ENCODE measurements at places on chromosomes 6 and 20.
A peak's percentile ranks its signal among the peaks of the same experiment; 100 is the strongest.

GRCh38 chr6:11609324-11610071, 71.9 kb downstream of the TMEM170B start:
- H3K4me3 ChIP-seq, result no peak overlapping the region
- no peaks in the 10 kb centered on the region for H3K4me1 ChIP-seq
- peaks cover 13% of the 10 kb centered on the region for H3K27me3 ChIP-seq
- no peaks in the 10 kb centered on the region for H3K36me3 ChIP-seq
- DNase-seq, result no peak

- H3K36me3 ChIP-seq, result no peaks in the 10 kb centered on the region
- H3K4me3 ChIP-seq, result no peak overlapping the region
- peak; percentile 75 for DNase-seq
- H3K27me3 ChIP-seq, result peaks cover 4% of the 10 kb centered on the region
These were observed 32.0 kb downstream of the ARHGAP40 start for GRCh38 chr20:38633577-38634093.

- no peaks in the 10 kb centered on the region for H3K27me3 ChIP-seq
- H3K4me1 ChIP-seq, result no peaks in the 10 kb centered on the region
- no peaks in the 10 kb centered on the region for H3K36me3 ChIP-seq
- no peak overlapping the region for H3K27ac ChIP-seq
- DNase-seq, result no peak
These were observed 14.9 kb downstream of the CST3 start for GRCh38 chr20:23622839-23623343.

- H3K4me3 ChIP-seq, result no peak overlapping the region
- no peak for DNase-seq
- H3K36me3 ChIP-seq, result no peaks in the 10 kb centered on the region
- no peaks in the 10 kb centered on the region for H3K4me1 ChIP-seq
- no peaks in the 10 kb centered on the region for H3K27me3 ChIP-seq
These were observed 81.5 kb downstream of the MAP7 start for GRCh38 chr6:136468711-136469110.

DNA sequence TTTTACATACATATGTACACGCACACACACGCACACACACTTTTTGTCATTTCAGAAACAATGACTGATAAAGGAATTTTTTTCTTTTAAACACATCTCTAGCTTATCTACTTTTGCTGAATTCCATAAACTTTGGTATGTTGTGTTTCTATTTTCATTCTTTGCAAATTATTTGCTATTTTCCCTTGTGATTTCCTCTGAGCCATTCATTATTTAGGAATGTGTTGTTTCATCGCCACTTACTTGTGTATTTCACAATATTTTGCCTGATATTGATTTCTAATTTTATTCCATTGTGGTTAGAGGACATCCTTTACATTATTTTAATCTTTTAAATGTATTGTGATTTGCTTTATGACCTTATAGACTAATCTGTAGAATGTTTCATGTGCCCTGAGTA, 23.6 kb upstream of the OR2J2 start:
- H3K4me1 ChIP-seq, result no peaks in the 10 kb centered on the region
- H3K27ac ChIP-seq, result no peak overlapping the region
- no peaks in the 10 kb centered on the region for H3K27me3 ChIP-seq
- DNase-seq, result no peak
- H3K36me3 ChIP-seq, result no peaks in the 10 kb centered on the region

GRCh38 chr6:150606647-150607328, 7.1 kb downstream of the PLEKHG1 start:
- H3K27ac ChIP-seq, result no peak overlapping the region
- H3K4me3 ChIP-seq, result no peak overlapping the region
- no peaks in the 10 kb centered on the region for H3K36me3 ChIP-seq
- H3K27me3 ChIP-seq, result peaks cover 14% of the 10 kb centered on the region
- no peaks in the 10 kb centered on the region for H3K4me1 ChIP-seq

GRCh38 chr6:31057426-31058003, 47.2 kb downstream of the MUC22 start:
- no peak overlapping the region for H3K27ac ChIP-seq
- peaks cover 6% of the 10 kb centered on the region for H3K27me3 ChIP-seq
- H3K4me1 ChIP-seq, result peaks cover 2% of the 10 kb centered on the region
- H3K36me3 ChIP-seq, result no peaks in the 10 kb centered on the region

DNA sequence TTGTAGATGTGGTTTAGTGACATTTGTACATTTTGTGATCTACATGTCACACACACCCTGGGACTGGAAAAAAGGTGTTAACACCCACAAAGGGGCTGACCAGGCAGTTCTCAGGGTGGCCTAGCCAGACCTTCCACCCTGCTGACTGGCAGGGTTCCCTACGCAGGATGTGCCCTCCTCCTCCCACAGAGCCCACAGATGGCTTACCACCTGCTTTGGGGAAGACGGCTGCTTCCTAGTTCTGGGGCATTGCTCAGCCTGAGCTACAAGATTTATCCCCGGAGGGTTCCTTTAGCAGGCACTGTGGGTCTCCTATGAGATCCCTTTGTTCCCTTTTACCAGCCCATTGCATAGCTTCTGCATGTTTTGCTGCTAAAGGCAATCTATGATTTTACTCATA, 35.1 kb downstream of the SNAP25 start:
- DNase-seq, result no peak
- no peak overlapping the region for H3K4me3 ChIP-seq
- H3K4me1 ChIP-seq, result no peaks in the 10 kb centered on the region
- no peaks in the 10 kb centered on the region for H3K36me3 ChIP-seq
- H3K27ac ChIP-seq, result no peak overlapping the region

- no peak overlapping the region for H3K27ac ChIP-seq
- no peaks in the 10 kb centered on the region for H3K27me3 ChIP-seq
- H3K36me3 ChIP-seq, result no peaks in the 10 kb centered on the region
- DNase-seq, result no peak
- no peak overlapping the region for H3K4me3 ChIP-seq
These were observed 231.2 kb downstream of the ADGB start for GRCh38 chr6:146829792-146830565.

- no peaks in the 10 kb centered on the region for H3K36me3 ChIP-seq
- H3K4me1 ChIP-seq, result no peaks in the 10 kb centered on the region
- no peak overlapping the region for H3K4me3 ChIP-seq
- DNase-seq, result no peak
These were observed 1042.9 kb upstream of the EPHA7 start for GRCh38 chr6:94462231-94462630.

DNA sequence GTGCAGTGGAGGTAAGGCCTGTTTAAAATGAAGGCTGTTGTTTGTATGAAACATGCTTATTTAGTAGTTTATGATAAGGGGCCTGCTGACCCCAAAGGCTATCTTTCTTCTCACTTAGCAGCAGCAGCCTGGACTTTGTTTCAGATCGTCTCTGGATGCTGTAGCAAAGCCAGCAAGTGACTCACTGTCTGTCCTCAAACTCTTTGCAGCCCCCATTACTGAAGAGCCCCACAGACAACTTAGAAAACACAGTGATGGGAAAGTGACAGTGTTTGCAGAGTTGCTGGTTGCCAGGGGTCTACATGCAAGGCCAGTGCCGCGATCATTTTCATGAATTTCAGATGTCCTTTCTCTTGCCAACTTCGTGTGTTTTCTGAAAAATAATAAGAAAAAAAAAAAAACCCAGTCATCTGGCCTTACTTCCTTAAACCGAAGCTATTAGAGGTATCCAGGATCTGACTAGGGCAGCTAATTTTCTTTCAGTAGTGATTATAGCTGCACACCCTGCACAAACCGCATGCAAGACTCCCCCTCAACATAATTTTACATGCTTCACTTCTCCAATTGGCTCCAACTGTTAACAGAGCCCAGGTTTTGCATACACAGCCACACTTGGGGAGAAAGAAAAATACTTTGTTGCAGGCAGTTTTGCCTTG, 11.6 kb upstream of the F13A1 start:
- H3K27ac ChIP-seq, result no peak overlapping the region
- no peaks in the 10 kb centered on the region for H3K36me3 ChIP-seq
- DNase-seq, result no peak
- H3K4me1 ChIP-seq, result no peaks in the 10 kb centered on the region
- no peak overlapping the region for H3K4me3 ChIP-seq

- no peaks in the 10 kb centered on the region for H3K27me3 ChIP-seq
- DNase-seq, result no peak
- no peak overlapping the region for H3K27ac ChIP-seq
- H3K36me3 ChIP-seq, result no peaks in the 10 kb centered on the region
- H3K4me3 ChIP-seq, result no peak overlapping the region
These were observed 497.2 kb upstream of the CDH4 start for GRCh38 chr20:60754856-60755255.

DNA sequence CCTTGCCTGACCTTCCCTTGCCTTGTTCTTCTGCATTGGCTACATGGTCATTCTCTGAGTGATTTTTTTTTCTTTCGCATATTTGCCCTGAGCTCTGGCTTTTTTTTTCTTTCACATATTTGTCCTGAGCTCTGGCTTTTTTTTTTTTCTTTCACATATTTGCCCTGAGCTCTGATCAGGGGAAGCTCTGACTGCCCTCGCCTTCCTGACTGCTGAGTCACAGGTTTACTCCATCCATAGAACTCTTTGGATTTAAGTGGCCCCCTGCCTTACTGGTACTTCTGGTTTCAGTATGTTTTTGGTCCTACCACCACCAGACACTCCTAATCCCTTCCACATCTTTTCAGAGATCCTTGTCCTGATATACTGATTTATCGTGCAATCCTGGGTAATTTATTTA, 201.1 kb downstream of the OGFRL1 start:
- H3K27ac ChIP-seq, result no peak overlapping the region
- no peak overlapping the region for H3K4me3 ChIP-seq
- no peaks in the 10 kb centered on the region for H3K36me3 ChIP-seq
- DNase-seq, result no peak
- no peaks in the 10 kb centered on the region for H3K4me1 ChIP-seq

GRCh38 chr6:97632341-97632740, 349.3 kb upstream of the MMS22L start:
- no peaks in the 10 kb centered on the region for H3K36me3 ChIP-seq
- no peak overlapping the region for H3K4me3 ChIP-seq
- no peak for DNase-seq
- H3K4me1 ChIP-seq, result no peaks in the 10 kb centered on the region
- no peak overlapping the region for H3K27ac ChIP-seq
- no peaks in the 10 kb centered on the region for H3K27me3 ChIP-seq

GRCh38 chr20:35235881-35236280, 9.4 kb downstream of the MMP24 start:
- no peak overlapping the region for H3K27ac ChIP-seq
- peaks cover 2% of the 10 kb centered on the region for H3K27me3 ChIP-seq
- H3K4me1 ChIP-seq, result no peaks in the 10 kb centered on the region
- DNase-seq, result no peak

DNA sequence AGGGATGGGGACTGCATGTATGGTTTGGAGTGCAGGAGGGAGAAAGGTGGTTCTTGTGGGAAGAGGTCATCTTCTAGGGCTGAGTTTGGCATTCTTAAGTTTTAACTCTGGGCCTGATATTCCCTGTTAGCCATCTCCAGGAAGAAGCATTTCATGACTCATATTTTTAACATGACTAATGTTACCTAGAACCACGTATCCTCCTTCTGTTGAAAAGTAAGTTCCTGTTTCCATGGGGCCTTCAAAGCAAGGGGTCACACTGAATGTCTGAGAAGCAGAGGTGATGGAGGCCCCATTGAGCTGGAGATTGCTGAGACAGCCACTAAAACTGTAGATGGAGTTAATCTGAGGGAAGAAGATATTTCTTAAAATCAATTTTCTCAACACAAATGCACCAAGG, 30.2 kb downstream of the FAM229B start:
- H3K4me3 ChIP-seq, result no peak overlapping the region
- H3K4me1 ChIP-seq, result no peaks in the 10 kb centered on the region
- no peaks in the 10 kb centered on the region for H3K36me3 ChIP-seq
- no peak overlapping the region for H3K27ac ChIP-seq
- H3K27me3 ChIP-seq, result peaks cover 10% of the 10 kb centered on the region

DNA sequence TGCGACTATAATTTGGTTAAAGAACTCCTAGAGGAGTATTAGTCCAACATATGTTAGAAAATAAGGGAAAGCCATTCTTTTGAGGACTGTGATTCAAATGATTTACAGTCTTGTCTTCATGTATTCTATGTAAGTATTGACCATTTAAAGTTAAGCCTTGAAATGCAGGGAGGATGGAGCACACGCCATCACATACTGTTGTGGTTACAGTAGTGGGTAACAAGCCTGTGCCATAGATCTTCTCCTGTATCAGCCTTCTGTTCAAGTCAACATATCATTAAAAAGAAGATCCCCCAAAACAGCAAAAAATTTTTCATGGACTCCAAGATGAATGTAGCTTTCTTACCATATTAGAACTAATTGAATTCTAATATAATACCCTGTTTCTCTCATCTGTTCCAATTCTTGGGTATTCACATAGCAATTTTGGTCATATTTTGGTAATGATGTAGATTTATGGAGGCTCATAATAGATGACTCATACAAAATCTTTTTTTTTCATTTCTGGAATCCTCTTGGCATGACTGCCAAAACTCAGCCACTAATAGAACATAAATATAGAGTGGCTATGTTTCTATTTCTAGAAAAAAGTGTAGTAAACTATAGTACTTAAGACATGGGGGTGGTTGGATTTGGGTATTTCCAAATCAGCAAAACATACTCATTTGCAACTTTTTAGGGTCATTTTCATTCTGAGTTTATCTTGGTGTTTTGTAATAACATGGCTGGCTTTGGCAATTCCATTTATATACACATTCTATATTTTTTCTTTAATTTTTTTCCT, 413.5 kb downstream of the BCKDHB start:
- H3K27me3 ChIP-seq, result peaks cover 6% of the 10 kb centered on the region
- H3K36me3 ChIP-seq, result no peaks in the 10 kb centered on the region
- no peak overlapping the region for H3K4me3 ChIP-seq
- H3K4me1 ChIP-seq, result no peaks in the 10 kb centered on the region
- no peak for DNase-seq
- H3K27ac ChIP-seq, result no peak overlapping the region

DNA sequence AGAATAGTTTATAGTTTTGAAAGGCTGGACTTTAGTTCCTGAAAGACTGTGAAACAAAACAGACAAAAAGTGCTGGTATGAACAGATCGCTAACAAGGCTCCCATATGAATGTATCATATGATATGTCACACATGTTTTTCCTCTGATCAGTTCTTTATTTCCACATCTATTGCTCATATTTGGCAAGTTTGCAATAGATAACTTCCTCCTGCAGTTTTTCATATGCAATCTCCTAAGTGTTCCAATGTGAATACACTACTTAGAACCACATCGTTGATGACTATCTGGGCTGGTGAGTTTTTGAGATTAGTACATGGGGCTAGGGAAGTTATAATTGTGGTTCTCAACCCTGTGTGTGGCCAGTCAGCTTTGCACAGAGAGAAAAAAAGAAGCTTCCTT, 23.1 kb downstream of the CRYBG1 start:
- H3K27me3 ChIP-seq, result no peaks in the 10 kb centered on the region
- H3K4me3 ChIP-seq, result no peak overlapping the region
- H3K27ac ChIP-seq, result no peak overlapping the region
- DNase-seq, result no peak

DNA sequence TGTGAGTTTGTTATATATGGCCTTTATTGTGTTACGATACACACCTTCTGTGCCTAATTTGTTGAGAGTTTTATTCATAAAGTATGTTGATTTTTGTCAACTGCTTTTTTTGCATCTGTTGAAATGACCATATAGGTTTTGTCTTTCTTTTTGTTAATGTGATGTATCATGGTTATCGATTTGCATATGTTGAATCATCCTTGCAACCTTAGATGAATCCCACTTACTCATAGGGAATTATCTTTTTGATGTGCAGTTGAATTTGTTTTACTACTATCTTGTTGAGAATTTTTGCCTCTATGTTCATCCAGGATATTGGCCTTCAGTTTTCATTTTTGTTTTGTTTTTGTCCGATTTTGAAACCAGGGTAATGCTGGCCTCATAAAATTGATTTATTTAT, 45.7 kb upstream of the TPD52L1 start:
- no peaks in the 10 kb centered on the region for H3K27me3 ChIP-seq
- no peaks in the 10 kb centered on the region for H3K36me3 ChIP-seq
- DNase-seq, result no peak
- no peak overlapping the region for H3K4me3 ChIP-seq
- H3K4me1 ChIP-seq, result no peaks in the 10 kb centered on the region

Data from CD4-positive, alpha-beta T cell (primary cell).